ENCODE measurements at places on chromosomes 2 and 18.

DNA sequence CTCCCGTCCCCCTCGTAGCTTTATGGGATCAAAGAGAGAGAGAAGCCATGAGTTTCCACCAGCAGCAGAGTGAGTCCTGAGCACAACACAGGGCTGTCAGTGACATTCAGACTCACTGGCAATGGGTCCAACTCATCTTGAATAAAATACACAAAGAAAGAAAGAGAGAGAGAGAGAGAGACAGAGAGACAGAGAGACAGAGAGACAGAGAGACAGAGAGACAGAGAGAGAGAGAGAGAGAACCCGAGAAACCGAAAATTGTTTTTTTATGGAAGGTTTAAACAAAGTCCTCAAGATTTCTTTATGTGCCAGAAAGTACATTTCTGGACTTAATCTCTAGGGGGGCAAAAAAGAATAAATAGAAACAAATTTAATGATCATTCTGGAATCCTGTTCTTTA is 11.5 kb upstream of the BCL2 start:
- no peak overlapping the region for H3K27ac ChIP-seq
- H3K4me3 ChIP-seq = no peak overlapping the region
- H3K4me1 ChIP-seq = peaks cover 3% of the 10 kb centered on the region
- peaks cover 24% of the 10 kb centered on the region for H3K36me3 ChIP-seq
- no peaks in the 10 kb centered on the region for H3K27me3 ChIP-seq

DNA sequence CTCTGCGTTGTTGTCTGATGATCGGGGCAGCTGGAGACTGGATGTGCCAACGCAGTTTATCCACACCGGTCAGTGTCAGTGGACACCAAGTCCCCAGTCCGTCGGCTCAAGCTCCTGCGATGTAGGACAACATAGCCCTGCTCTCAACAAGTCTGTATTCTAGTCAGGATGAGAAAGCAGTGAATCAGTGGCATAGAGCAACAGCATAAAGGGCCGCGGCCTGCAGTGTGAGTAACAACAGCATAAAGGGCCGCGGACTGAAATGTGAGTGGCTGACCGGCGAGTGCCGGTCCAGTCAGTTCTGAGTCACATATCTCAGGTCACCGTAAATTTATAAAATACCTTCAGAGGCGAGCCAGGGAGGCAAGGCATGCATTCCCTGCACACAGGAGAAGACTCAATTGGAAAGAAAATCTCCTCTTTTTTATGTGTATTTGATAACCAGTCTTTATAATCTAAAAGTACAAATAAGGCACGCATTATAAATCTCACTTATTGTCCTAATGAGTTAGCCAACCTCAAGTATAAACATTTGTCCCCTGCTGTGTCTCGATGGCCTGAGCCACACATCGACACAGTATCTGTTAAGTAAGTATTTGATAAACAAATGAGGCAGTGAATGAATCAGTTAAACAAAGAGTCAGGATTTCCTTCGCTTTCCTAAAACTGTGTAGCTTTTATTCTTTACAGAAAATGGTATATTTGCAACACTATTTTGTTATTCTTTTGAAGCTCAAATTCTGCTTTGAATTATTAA is 33.8 kb upstream of the NFATC1 start:
- no peak overlapping the region for H3K4me3 ChIP-seq
- peaks cover 9% of the 10 kb centered on the region for H3K4me1 ChIP-seq
- DNase-seq = peak; percentile 87
- H3K27me3 ChIP-seq = no peaks in the 10 kb centered on the region
- H3K27ac ChIP-seq = peak overlapping the region; percentile 55

DNA sequence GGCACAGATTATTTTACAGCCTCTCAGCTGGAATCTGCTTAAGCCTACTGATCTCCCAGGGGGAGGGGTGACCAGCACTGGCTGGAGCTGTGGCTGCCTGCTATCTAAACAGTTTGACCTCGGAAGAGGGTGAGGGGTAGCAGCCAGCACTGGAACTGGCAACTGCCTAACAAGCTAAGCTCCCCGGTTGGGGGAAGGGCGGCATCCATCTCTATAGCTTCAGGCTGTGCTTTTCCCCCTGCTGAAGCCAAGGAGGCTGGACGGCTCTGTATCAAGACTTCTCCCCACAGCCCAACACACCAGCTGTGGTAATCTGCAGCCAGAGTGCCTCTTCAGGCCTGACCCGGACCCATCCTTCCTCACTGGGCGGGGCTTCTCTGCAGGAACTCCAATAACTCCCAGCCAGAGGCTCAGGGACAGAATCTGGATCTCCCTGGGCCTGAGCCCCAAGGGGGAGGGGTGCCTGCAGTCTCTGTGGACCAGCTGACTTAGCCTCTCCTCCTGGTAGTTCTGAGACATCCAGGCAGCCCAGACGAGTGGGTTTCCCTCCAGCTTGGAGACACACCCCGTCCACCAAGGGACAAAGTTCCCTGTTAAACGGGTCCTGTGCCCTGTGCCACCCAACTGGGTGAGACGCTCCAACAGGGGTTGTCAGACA is 560.2 kb downstream of the LRP1B start:
- H3K4me3 ChIP-seq = no peak overlapping the region
- no peak overlapping the region for H3K27ac ChIP-seq
- DNase-seq = peak; percentile 7
- H3K27me3 ChIP-seq = no peaks in the 10 kb centered on the region

DNA sequence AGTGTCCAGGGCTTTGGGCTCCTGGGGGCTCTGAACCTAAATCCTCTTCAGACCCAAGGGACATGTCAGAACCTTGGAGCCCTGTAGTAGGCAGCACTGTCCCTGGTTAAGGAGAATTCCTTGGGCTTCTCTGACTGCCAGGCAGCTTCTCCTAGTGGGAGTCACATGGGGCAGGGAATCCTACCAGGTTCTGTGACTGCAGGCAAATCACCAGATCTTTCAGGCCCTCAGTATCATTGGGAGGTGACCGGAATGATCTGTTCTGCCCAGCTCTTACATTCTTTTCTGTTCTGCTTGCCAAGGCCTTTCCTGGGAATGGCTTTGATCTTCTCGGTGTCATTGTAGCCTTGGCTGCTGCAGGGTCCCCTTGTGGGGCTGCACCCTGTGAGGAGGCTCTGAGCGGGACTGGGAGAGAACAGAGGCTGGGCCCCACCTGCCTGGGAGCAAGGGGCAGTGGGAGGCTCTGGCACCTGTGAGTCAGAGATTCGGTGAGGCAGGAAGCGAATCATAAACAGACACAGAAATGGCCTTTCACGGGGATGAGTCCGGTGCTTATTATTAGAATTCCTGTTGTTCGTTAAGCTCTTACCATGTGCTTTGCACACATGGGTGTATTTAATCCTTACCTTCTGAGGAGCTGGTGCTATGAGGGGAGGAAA is 14.1 kb downstream of the CEP68 start:
- H3K4me1 ChIP-seq = peaks cover 30% of the 10 kb centered on the region
- peak overlapping the region; percentile 11 for H3K27ac ChIP-seq
- DNase-seq = peak; percentile 62
- no peaks in the 10 kb centered on the region for H3K27me3 ChIP-seq

DNA sequence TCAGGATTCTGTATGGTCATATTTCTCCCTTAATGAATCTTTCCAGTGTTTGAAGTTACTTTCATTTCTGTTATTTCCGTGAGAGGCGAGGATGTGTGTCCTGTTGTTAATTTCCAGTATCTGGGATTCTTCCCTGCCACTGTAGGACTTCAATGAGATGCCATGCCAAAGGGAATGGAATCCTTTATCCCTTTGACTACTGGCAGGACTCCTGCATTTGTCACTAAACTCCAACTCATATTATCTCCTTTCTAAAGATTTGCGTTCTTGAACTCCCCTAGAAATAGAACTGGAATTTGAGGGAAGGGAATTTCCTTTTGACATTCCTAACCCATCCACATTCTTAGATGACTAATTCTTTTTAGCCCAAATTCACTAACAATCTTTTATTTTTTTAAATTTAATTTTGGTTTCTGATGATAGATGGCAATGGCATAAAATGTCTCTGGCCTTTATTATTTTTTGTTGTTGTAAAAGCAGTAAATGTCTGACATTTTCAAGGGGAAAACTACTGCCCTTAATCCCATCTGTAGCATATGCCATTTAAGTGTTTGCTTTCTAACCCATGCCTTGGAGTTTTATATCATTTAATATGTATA is 87.8 kb upstream of the EML6 start:
- peaks cover 83% of the 10 kb centered on the region for H3K36me3 ChIP-seq
- H3K4me1 ChIP-seq = peaks cover 24% of the 10 kb centered on the region
- H3K4me3 ChIP-seq = no peak overlapping the region
- H3K27ac ChIP-seq = peak overlapping the region; percentile 95
- no peak for DNase-seq
- no peaks in the 10 kb centered on the region for H3K27me3 ChIP-seq

- H3K27me3 ChIP-seq = no peaks in the 10 kb centered on the region
- no peak overlapping the region for H3K4me3 ChIP-seq
- DNase-seq = no peak
These were observed 29.8 kb downstream of the CYTIP start for GRCh38 chr2:157414050-157414449.

GRCh38 chr2:53739032-53739431 is 28.6 kb upstream of the CHAC2 start:
- no peaks in the 10 kb centered on the region for H3K27me3 ChIP-seq
- no peak for DNase-seq
- H3K4me1 ChIP-seq = no peaks in the 10 kb centered on the region
- no peak overlapping the region for H3K27ac ChIP-seq
- peaks cover under 1% of the 10 kb centered on the region for H3K36me3 ChIP-seq
- H3K4me3 ChIP-seq = no peak overlapping the region

GRCh38 chr18:11978956-11979355 is 2.4 kb upstream of the IMPA2 start:
- no peaks in the 10 kb centered on the region for H3K27me3 ChIP-seq
- peaks cover 17% of the 10 kb centered on the region for H3K4me1 ChIP-seq
- no peak overlapping the region for H3K4me3 ChIP-seq
- no peak for DNase-seq
- H3K36me3 ChIP-seq = no peaks in the 10 kb centered on the region

DNA sequence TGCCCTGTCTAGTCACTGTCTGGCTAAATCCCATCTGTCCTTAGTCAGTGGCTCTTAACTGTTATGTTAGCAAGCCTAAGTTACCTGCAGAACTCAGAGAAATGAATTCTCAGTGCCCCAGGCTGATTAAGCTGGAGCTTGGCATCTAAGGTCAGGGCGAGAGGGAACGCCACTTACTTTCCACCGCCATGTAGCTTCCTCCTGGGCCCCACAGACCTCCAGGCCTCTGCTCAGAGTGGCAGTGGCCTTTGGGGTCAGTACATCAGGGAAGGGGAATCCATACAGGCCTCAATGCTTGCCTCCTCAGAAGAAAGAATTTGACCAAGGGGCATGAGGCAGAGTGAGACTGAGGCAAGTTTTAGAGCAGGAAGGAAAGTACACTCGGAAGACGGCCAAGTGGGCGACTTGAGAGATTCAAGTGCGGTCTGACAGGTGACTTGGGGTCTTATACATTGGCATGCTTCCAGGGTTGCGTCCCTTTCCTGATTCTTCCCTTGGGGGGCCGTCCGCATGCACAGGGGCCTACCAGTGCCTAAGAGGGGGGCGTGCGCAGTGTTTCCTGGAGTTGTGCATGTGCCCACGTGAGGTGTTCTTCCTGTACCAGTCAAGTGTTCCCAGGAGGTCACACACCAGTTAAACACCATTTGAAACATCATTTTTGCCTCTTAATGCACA is 64.1 kb downstream of the EMILIN2 start:
- H3K27ac ChIP-seq = no peak overlapping the region
- no peak for DNase-seq
- H3K4me3 ChIP-seq = no peak overlapping the region
- peaks cover 43% of the 10 kb centered on the region for H3K36me3 ChIP-seq

GRCh38 chr2:233414777-233415570 is 60.7 kb downstream of the DGKD start:
- peak overlapping the region; percentile 56 for H3K27ac ChIP-seq
- no peak overlapping the region for H3K4me3 ChIP-seq
- peaks cover 24% of the 10 kb centered on the region for H3K4me1 ChIP-seq
- no peak for DNase-seq
- no peaks in the 10 kb centered on the region for H3K27me3 ChIP-seq

GRCh38 chr2:112162956-112163355 is 24.8 kb downstream of the FBLN7 start:
- H3K27ac ChIP-seq = no peak overlapping the region
- no peak for DNase-seq
- no peak overlapping the region for H3K4me3 ChIP-seq
- no peaks in the 10 kb centered on the region for H3K27me3 ChIP-seq
- H3K4me1 ChIP-seq = peaks cover 6% of the 10 kb centered on the region

DNA sequence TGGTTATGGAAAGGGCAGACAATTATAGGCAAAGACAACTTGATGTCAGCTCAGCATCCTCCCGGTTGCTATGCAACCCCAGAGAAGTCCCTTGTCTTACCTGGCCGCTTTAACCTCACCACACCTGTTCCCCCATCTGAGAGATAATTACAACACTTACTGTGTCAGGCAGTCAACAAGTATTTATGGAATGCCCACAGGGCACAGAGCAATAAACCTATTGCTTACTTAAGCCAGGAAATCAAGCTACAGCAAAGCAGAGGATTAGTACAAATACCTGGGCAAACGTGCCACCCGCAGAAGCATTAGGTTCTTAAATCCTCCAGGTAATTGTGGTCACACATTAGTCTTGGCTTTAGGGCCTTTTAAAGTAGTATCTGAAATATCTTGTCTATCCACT is 320.4 kb upstream of the REV1 start:
- no peak for DNase-seq
- peaks cover 19% of the 10 kb centered on the region for H3K4me1 ChIP-seq
- H3K27ac ChIP-seq = no peak overlapping the region
- no peaks in the 10 kb centered on the region for H3K36me3 ChIP-seq

DNA sequence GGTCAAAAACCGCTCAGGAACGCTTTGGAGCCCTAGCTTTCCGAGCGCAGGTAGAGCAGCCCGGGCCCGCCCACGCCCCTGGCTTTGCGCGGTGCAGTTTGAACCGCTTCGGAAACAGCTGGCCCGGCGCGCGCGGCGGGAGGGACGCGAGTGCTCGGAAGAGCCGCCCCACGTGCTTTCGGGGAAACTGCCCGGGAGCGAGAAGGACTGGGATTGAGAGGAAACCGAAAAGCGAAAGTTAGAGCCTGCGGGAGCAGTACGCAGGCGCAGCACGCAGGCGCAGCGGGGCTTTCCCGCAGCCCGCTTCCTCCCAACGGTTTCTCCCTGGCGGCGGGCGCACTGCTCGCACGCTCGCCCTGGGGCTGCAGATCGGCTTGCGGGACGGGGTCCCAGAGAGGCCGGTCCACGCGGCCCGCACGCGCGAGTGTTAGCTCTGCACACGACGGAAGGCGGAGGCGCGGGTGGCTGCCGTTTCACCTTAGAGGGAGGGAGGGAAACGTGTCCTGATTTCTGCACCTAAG is 6.3 kb upstream of the STAT1 start:
- peaks cover 9% of the 10 kb centered on the region for H3K4me1 ChIP-seq
- peak overlapping the region; percentile 98 for H3K27ac ChIP-seq
- no peaks in the 10 kb centered on the region for H3K27me3 ChIP-seq
- H3K4me3 ChIP-seq = peak overlapping the region; percentile 64
- peak; percentile 98 for DNase-seq

- no peak overlapping the region for H3K27ac ChIP-seq
- H3K4me3 ChIP-seq = no peak overlapping the region
- H3K4me1 ChIP-seq = no peaks in the 10 kb centered on the region
These were observed 568.1 kb upstream of the CRIM1 start for GRCh38 chr2:35787302-35788031.

All from mesenchymal stem cell (in vitro differentiated cells and primary cell).